ENCODE measurements at places on chromosomes 12 and 14.

- H3K4me3 ChIP-seq: no peak overlapping the region
- no peak for DNase-seq
- H3K27me3 ChIP-seq: no peaks in the 10 kb centered on the region
- H3K36me3 ChIP-seq: no peaks in the 10 kb centered on the region
These were observed 87.1 kb downstream of the ACACB start for GRCh38 chr12:109203480-109203879.

DNA sequence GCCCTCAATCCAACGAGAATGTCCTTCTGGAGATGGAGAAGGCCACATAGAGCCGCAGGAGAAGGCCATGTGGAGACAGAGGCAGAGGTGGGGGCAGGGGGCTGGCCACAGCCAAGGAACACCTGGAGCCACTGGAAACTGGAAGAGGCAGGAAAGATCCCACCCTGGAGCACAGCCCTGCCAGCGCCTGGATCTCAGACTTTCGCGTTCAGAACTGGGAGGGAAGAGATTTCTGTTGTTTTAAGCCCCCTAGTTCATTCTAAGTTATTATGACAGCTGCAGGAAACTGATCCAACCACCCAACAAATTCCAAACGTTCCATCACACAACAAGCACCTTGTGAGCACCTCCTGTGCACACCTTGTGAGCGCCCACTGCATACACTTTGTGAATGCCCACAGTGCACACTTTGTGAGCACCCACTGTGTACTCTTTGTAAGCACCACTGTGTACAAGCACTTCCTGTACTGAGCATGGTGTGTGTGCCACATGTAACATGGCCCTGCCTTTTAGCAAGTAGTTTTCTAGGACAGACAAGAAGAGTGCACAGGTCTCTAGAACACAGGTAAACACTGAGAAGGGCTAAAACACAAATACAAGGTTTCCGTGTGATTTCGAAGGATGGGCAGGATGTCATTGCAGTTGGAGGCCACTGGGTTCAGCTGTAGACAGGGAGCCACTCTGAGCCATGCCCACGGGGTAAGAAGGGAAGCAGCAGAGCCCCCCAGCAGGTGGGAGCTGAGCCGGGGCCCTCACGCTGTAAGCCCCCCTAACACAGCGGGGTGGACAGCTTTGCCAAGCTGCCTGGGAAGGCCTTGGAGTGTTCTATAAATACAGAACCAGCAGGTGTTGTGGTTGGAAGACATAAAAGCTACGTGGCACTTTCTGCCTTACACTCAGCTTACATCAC is 15.4 kb downstream of the RIMBP2 start:
- no peak for DNase-seq
- H3K27ac ChIP-seq: no peak overlapping the region
- no peaks in the 10 kb centered on the region for H3K4me1 ChIP-seq
- H3K36me3 ChIP-seq: no peaks in the 10 kb centered on the region

DNA sequence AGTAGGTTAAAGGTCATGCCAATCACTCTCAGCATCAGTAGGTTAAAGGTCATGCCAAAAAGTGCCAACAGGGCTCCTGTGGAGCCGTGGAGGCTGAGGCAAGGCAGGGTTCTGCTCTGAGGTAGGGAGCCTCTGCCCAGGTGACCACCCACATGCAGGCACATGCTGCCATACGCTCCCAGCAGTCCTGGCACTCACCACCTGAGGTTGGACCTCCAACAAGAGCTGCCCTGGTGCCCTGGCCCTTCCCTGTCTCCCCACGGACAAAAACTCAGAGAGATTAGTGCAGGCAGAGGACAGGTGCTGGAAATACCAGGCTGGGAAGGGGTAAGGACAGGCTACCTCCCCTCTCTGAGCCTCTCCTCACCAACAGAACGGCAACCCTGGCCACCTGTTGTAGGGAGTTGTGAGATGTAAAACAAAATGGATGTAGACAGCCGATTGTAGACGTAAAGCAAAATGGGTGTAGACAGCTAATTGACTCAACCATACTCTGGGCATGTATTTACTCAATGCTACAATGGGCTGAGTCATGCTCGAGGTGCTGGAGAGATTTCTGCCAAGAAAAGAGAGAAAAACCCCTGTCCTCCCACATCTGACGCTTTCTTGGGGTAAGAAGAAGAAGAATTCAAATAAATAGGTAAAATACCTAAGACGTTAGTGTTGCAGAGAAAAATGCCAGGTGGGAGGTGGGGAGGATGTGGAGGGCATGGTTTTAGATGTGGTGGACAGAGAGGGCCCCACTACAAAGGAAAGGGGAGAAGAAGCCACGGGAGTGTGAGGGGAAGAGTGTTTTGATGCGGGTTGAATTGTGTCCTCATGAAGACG is 32.4 kb downstream of the LTBP2 start:
- peaks cover 10% of the 10 kb centered on the region for H3K36me3 ChIP-seq
- H3K4me1 ChIP-seq: peaks cover 41% of the 10 kb centered on the region
- H3K27me3 ChIP-seq: no peaks in the 10 kb centered on the region
- H3K4me3 ChIP-seq: no peak overlapping the region
- peak overlapping the region; percentile 67 for H3K27ac ChIP-seq

- no peak overlapping the region for H3K27ac ChIP-seq
- H3K36me3 ChIP-seq: no peaks in the 10 kb centered on the region
- H3K27me3 ChIP-seq: no peaks in the 10 kb centered on the region
- no peaks in the 10 kb centered on the region for H3K4me1 ChIP-seq
- no peak for DNase-seq
These were observed 1598.3 kb downstream of the AACS start for GRCh38 chr12:126663304-126664094.

- H3K27me3 ChIP-seq: no peaks in the 10 kb centered on the region
- H3K4me3 ChIP-seq: no peak overlapping the region
- H3K4me1 ChIP-seq: peaks cover 60% of the 10 kb centered on the region
- no peaks in the 10 kb centered on the region for H3K36me3 ChIP-seq
- H3K27ac ChIP-seq: peak overlapping the region; percentile 93
- peak; percentile 97 for DNase-seq
These were observed 54.6 kb upstream of the USP44 start for GRCh38 chr12:95605875-95606274.

GRCh38 chr14:64549791-64550620 is at the start of gene PPP1R36:
TSS of gene PPP1R36 (plus strand) at chr14:64549961. CDS start at chr14:64549998, 37 bp downstream.
- DNase-seq: no peak
- H3K4me1 ChIP-seq: peaks cover 11% of the 10 kb centered on the region
- peaks cover 20% of the 10 kb centered on the region for H3K27me3 ChIP-seq
- no peak within 1 kb of the TSS for H3K27ac ChIP-seq
- no peaks in the 10 kb centered on the region for H3K36me3 ChIP-seq
- H3K4me3 ChIP-seq: peak within 1 kb of the TSS; percentile 16

GRCh38 chr14:29898470-29898869 is 29.2 kb downstream of the PRKD1 start:
- H3K4me3 ChIP-seq: no peak overlapping the region
- no peaks in the 10 kb centered on the region for H3K27me3 ChIP-seq
- DNase-seq: no peak
- H3K4me1 ChIP-seq: no peaks in the 10 kb centered on the region

DNA sequence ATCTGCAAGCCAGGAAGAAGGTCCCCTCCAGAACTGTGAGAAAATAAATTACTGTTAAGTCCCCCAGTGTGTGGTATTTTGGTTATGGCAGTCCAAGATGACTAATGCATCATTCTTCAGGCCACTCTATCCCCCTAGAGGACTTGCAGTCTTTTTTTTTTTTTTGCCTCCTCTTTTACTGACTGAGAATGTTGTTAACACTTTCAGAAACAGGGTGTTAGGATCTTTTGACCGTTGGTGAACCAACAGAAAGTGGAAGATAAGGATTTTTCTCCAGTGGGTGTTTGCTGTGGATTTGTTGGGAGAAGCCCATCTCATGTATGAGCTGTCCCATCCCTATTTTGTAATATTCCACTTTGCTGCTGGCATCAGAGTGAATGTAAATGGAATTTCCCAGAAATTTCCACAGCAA is 37.8 kb downstream of the MARK3 start:
- H3K27me3 ChIP-seq: no peaks in the 10 kb centered on the region
- no peak overlapping the region for H3K27ac ChIP-seq
- DNase-seq: no peak

DNA sequence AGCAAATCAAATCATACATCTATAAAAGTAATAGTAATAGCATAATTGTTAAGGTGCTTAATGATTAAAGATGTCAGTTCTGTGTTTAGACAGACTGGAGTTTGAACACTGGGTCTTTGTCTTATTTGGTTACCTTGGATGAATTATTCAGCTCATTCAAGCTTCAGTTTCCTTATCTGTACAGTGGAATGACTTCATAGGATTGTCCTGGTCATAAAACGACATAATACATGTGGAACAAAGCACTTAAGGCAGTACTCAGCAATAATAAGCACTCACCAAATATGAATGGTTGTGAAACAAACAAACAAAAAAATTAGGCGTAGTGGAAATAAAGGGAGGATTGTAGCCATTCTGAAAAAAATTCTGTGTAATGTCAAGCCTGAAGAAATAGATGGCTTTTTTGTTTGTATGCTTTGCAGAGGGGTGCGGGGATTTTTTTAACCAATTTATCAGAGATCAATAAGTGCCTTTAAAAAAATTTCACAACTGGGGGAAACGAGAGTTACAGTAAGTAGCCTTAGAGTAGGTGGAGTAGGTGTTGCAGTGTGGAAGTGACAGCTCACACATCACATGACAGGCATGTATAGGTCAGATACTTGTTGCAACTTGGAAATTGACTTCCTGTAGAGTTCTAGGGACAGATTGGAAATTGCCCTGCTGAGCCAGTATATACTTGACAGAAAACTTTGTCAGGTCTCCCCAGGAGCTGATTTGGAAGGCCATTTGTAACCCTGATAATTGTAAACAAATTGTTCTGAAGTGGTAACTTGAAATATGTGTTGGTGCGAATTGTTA is 157.7 kb downstream of the SLC15A5 start:
- no peaks in the 10 kb centered on the region for H3K27me3 ChIP-seq
- no peak overlapping the region for H3K4me3 ChIP-seq
- no peaks in the 10 kb centered on the region for H3K4me1 ChIP-seq
- H3K27ac ChIP-seq: no peak overlapping the region
- no peak for DNase-seq
- H3K36me3 ChIP-seq: no peaks in the 10 kb centered on the region

DNA sequence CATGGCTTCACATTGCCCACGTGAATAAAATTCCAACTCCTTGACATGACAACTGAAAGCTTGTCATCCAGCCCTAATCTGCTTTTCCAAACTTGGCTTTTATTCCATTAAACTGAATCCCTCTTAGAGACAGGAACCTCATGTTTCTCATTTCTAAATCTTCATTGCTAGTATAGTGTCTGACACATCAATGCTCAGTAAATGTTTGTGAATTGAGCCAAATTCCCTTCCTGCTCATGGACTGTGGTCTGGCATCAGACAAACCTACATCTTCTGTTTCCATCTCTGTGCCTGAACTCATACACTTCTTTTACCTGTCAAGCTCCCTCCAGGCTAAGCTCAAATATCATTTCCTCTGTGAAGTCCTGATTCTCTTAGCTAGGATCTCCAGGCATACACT is 4.3 kb upstream of the FKBP11 start:
- no peak overlapping the region for H3K27ac ChIP-seq
- peaks cover 16% of the 10 kb centered on the region for H3K36me3 ChIP-seq
- H3K4me1 ChIP-seq: peaks cover 4% of the 10 kb centered on the region
- no peaks in the 10 kb centered on the region for H3K27me3 ChIP-seq
- H3K4me3 ChIP-seq: no peak overlapping the region

GRCh38 chr12:79547735-79548609 is 142.8 kb downstream of the PAWR start:
- peaks cover 55% of the 10 kb centered on the region for H3K4me1 ChIP-seq
- H3K4me3 ChIP-seq: no peak overlapping the region
- peaks cover 3% of the 10 kb centered on the region for H3K36me3 ChIP-seq
- H3K27ac ChIP-seq: peak overlapping the region; percentile 99

DNA sequence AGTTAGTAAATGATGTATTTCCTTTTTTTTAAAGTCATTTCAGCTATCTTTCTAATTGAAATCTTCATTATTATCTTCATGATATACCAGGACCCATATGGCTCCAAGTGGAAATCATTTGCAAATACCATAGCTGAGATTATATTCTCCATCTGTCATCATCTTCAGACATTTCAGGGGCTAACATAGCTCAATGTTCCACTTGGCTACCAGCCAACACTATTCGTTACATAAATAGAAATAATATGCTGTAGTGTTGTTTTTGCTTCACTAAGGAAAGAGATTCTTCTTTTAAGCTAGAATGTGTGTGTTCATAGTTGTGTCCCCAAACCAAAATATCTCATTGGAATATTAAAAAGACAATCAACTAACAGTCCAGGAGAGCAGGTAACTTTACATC is 225.1 kb downstream of the DIO2 start:
- DNase-seq: no peak
- H3K27me3 ChIP-seq: no peaks in the 10 kb centered on the region
- H3K36me3 ChIP-seq: no peaks in the 10 kb centered on the region

- no peak overlapping the region for H3K27ac ChIP-seq
- H3K4me3 ChIP-seq: no peak overlapping the region
- no peaks in the 10 kb centered on the region for H3K27me3 ChIP-seq
- H3K4me1 ChIP-seq: no peaks in the 10 kb centered on the region
- DNase-seq: peak; percentile 8
These were observed 71.6 kb downstream of the ERGIC2 start for GRCh38 chr12:29309320-29309902.

DNA sequence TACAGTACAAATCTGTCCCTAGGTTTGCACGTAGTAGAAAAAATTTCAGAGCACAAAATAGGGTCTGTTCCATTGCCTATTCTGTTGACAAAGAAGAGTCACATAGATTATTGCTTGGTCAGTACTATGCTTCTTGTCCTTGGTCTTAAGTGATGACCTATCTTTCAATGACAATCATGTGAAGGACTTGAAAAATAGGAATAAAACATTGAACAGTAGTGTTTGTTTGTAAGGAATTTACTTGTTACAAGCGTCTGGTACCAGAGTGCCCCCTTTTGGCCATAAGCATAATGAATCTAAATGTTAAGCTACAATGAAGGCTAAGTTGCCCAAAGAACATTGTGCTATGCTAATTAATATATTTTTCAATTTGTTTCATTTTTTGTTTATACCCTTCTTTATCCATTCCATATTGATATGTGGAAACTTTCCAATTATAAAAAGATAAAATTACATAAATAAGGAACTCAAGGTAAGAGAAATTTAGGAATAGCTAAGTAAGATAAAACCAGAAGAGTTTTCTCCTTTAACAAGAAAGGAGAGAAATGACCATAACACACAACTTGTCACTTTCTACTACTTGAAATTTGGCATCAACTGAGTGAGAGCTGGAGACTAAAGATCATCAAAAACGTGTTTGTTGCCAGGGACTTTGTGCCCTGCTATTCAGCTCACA is 204.7 kb downstream of the EPS8 start:
- no peaks in the 10 kb centered on the region for H3K4me1 ChIP-seq
- no peaks in the 10 kb centered on the region for H3K36me3 ChIP-seq
- H3K4me3 ChIP-seq: no peak overlapping the region
- H3K27me3 ChIP-seq: peaks cover 5% of the 10 kb centered on the region
- no peak overlapping the region for H3K27ac ChIP-seq
- peak; percentile 52 for DNase-seq
